ENCODE measurements at places on chromosomes 4 and X.

GRCh38 chrX:39398215-39398962, 597.1 kb downstream of the MID1IP1 start:
- no peak for DNase-seq

DNA sequence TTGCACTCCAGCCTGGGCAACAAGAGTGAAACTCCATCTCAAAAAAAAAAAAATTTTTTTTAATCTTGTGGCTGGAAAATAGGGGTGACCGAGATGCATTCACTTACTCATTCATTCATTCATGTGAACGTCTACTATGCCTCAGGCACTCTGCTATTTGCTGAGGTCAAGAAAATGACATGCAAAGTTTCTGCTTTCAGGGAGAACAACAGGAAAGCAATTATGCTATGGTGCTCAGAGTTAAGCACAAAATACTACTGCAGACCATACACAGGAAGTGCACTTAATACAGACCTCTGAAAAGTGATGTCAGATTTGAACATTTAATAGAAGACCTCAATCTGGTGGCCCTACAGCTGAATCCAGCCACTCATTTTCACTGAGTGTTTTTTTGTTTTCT, 59.6 kb upstream of the DUSP21 start:
- DNase-seq, result no peak

GRCh38 chr4:176721459-176721858, 71.3 kb downstream of the VEGFC start:
- no peak for DNase-seq

- DNase-seq, result no peak
These were observed 118.0 kb downstream of the CAMK2D start for GRCh38 chr4:113643505-113643904.

DNA sequence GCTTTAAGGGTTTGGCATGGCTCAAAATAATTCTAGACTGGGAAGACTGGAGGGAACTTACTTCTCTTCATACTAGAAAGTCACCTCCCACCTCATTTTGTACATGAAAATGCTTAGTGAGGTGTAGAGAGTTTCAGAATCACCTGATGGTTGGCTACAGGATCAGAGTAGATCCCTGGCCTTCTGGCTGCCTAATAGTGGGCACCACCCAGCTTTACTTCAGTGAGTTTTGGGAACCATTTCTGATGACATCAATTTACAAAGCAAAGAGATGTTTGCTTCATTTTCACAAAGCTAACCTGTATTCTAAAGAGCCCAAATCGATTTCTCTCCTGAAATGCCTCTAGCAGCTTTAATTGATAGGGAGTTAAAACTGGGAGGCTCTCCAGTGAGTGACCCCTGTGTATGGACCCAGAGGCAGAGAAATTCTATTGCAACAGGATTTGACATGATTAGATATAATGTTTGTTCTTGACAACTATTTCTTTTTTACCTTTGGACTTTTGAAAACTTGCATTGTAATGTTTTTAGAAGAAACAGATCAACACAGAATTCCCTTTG, 180.5 kb downstream of the PTTG2 start:
- DNase-seq, result no peak

- DNase-seq, result no peak
These were observed 27.8 kb downstream of the TCEAL1 start for GRCh38 chrX:103656617-103657016.

DNA sequence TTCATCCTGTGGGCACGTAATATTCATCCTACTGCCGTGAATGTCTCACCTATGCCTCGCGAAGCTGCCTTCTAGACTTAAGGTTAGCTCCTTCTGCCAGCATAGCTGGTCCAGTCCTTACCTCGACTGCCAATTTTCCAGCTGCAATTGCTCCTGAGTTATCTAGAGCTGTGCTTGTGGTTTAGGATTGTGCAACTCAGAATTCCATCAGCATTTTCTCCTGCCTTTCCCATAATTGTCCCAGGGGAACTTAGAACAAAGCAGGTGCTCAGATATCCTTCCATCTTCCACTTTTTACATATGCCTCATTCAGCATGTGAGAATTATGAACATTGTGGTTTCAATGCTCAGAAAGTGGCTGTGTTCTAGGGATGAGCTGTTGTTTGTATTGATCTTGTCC, 131.4 kb upstream of the ADGRL3 start:
- no peak for DNase-seq

- no peak for DNase-seq
These were observed 293.2 kb upstream of the PRPS2 start for GRCh38 chrX:12497832-12498591.

- no peak for DNase-seq
These were observed 3.0 kb downstream of the SASH3 start for GRCh38 chrX:129782706-129783105.

DNA sequence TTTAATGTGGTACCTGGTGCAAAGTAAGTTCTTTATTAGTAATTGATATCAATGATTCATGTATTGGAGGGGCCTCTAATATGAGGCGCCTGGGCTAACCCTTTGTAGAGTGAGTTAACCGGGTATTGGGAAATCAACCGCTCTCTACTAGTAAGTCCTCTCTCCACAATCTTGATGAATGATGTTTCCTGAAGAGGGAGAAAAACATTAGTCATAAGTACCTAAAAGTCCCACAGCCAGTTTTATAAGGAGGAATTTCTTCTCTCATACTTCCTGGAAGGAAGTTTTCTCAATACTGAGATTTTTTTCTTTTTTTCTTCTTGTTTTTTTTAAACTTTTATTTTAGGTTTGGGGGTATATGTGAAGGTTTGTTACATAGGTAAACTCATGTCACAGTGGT, 62.3 kb downstream of the AGTR2 start:
- no peak for DNase-seq

- no peak for DNase-seq
These were observed 6.9 kb upstream of the PNMA6A start for GRCh38 chrX:153065389-153065788.

DNA sequence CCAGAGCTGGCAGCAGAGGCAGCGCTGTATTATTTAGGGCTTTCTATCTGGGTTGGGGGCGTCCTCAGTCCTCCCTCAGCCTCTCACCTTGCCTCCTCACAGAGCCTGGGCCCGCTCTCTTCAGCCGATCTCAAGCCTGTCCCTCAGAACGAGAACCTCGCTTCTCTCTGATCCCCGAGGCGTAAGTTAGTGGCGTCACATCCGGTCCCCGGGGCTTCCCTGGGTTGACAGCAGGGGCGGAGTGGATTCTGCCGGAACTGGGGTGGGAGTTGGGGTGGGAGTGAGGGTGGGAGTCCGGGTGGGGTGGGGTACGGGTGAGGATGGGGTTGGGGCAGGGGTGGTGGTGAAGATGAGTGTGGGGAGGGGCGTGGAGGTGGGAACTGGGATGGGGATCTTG, at the start of gene MAGEA10:
MAGEA10 (minus strand) TSS at position 190 of the 397 bp plus-strand sequence. CDS start 2,957 bp downstream, outside the sequence.
- no peak for DNase-seq

DNA sequence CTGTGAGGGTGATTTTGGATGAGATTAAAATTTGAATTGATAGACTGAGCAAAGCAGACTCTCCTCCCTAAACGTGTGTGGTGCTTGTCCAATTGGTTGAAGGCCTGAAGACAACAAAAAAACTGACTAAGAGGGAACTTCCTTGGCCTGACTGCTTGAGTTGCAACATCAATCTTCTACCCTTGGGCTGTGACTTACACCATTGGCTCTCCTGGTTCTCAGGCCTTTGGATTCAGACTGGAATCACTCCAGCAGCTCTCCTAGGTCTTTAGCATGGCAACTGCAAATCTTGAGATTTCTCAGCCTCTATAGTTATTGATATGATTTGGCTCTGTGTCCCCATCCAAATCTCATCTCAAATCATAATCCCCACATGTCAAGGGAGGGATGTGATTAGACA, 49.7 kb upstream of the IGFBP7 start:
- no peak for DNase-seq

DNA sequence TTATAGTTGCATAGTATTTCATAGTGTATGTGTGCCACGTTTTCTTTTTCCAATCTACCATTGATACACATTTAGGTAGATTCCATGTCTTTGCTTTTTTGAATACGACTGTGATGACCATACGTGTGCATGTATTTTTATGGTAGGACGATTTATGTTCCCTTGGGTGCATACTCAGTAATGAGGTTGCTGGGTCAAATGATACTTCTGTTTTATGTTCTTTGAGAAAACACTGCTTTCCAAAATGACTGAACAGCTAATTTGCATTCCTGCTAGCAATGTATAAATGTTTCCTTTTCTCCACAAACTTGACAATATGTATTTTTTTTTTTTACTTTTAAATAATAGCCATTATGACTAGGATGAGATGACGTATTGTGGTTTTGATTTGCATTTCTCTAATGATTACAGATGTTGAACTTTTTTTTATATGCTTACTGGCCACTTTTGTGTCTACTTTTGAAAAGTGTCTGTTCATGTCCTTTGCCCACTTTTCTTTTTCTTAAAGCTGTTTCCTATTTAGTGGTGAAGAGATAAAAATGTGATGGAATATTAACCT, 969.5 kb upstream of the NDST4 start:
- no peak for DNase-seq

DNA sequence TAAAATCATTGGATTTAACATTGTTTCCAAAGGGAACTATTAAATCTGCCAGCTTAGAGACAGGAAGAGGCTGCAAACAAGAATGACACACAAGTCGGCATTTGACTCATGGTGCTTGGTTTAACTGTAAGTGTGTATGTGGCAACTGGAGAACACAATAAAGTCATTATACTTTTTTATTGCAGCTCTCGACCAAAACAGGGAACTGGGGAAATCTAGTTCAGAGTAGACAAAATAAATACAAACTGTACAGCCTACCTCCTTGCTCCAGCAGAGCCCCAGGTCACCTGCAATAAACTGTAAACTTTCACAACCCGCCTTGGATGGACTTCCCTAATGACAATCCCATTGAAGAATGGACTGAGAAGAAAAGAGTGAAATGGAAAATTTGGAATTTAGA, 24.0 kb downstream of the NPY5R start:
- DNase-seq, result no peak

- DNase-seq, result no peak
These were observed 27.6 kb upstream of the TMEM184C start for GRCh38 chr4:147589586-147589985.

GRCh38 chrX:2820136-2820771, 8.5 kb upstream of the GYG2 start:
- DNase-seq, result no peak

DNA sequence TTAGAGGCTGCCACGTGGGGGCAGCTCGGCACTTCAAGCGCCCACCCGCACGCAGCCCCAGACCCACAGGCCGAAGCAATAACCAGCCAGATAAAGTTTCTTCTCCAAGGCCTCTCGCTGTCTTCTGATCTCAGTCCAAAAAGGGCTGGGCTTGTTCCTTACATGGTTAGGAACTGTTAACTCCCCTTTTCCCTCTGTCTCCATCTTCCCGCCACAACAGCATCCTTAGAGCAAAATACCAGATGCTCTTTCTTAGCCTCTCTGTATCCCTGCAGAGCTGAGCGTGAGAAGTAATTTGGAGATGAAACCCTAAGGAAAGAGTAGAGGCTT, 23.4 kb upstream of the KIAA1210 start:
- no peak for DNase-seq

GRCh38 chr4:127709456-127709855, 20.7 kb upstream of the SLC25A31 start:
- DNase-seq, result no peak

GRCh38 chr4:106035204-106035603, 139.9 kb downstream of the NPNT start:
- DNase-seq, result no peak

DNA sequence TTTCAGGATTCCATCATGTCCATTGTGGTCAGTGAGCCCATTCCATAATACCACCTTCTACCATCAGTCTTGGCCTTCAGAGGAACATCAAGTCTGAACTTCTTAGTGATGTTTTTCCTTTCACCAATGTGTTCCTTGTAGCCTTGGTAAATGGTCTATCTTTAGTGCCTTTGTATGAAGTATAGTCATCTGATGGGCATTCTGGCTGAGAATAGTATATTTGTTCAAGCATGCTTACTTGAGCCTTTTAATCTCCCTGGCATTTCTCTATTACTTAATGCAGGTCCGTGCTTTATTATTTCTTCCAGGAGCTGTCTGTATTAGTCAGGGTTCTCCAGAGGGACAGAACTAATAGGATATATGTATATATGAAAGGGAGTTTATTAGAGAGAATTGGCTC, 99.7 kb downstream of the TLL1 start:
- DNase-seq, result no peak

DNA sequence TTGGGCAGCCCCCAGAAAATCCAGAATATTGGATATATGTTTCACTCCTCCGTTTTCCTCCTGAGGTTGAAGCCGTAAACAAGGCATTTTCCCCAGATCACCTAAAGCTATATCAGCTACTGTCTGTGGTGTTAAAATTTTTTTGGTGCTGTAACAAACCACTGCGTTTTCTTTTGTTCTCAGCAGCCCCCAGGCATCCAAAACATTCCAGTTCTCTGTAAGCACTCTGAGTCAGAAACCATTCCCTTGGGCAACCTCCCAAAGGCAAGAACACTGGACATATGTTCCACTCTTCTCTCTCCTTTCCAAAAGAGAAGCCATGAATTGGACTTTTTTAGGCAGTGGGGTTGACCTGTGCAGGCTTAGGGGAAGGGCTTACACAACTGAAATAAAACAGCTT, 310.9 kb downstream of the MID1IP1 start:
- no peak for DNase-seq

DNA sequence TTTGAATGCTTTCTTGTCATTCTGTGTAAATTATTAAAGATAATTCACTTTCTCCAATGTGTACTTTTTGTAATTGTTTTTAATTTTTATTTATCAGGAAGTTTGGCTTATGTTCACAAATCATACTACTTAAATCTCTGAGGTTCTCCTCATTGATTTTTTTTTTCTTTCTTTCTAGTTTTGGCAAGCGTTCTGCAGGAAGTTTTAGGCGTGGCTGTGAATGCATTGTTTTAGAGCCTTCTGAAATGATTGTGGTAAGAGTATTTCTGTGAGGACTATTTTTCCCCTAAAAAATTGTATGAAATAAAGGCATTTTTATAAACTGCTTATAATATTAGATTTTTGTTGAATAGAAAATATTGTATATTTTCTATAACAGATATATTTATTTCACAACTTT, 135.8 kb downstream of the RAPGEF2 start:
- no peak for DNase-seq

DNA sequence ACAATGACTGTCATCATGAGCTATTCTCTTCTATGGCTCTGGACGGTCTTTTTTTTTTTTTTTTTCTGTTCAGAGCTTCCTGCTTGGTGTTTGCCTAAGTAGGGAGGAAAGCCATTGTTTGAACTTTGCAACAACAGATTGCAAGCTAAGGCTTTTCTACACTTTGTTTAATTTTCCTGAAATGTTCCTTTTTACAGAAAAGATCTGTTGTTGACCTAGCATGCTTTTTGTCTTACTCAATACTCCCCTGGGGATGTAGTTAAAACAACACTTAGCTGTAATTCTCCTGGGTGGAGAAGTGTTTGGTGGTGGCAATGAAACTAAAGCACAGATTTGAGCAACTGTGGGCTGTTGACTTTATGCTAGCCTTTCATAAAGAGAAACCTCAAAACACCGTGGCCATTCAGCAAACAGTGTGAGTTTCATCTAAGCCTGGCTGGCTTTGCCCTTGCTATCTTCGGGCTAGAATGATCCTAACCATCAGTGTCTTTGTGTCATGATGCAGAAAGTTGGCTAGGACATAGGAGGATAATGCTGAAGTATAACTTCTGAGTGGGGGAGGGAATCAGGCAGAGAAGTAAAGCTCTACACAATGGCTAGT, 110.5 kb downstream of the ANXA3 start:
- no peak for DNase-seq
